ENCODE measurements at places on chromosomes 5 and 9.

DNA sequence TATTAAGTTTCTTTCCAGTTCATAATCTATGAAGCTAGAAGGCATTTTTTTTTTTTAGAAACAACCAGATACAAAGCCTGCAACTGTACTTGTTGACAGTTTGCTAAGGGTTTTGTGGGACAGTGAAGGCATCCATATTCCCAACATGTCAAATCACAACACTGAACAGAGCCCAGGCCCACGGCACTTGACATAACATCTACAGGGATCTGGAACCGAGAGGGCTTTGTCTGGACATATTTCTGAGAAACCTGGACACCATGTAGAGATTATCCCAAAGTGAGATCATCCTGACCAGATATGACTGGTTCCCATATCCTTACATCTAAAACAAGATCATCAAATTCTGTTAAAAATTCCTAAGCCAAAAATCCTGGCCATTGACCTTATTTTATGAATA, 336.3 kb downstream of the ACTL7B start:
- DNase-seq = no peak

GRCh38 chr9:125485471-125486151, 221.4 kb downstream of the MAPKAP1 start:
- DNase-seq = no peak

DNA sequence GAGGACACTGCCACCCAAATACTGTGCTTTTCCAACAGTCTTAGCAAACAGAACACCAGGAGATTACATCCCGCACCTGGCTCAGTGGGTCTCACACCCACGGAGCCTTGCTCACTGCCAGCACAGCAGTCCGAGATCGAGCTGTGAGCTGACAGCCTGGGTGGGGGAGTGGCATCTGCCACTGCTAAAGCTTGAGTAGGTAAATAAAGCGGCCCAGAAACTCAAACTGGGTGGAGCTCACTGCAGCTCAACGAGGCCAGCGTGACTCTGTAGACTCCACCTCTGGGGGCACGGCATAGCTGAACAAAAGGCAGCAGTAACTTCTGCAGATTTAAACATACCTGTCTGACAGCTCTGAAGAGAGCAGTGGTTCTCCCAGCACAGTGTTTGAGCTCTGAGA, 28.8 kb downstream of the EPB41L4A start:
- DNase-seq = no peak

- DNase-seq = peak; percentile 53
Measured at GRCh38 chr5:157827423-157827822, 31.5 kb downstream of the CLINT1 start.

DNA sequence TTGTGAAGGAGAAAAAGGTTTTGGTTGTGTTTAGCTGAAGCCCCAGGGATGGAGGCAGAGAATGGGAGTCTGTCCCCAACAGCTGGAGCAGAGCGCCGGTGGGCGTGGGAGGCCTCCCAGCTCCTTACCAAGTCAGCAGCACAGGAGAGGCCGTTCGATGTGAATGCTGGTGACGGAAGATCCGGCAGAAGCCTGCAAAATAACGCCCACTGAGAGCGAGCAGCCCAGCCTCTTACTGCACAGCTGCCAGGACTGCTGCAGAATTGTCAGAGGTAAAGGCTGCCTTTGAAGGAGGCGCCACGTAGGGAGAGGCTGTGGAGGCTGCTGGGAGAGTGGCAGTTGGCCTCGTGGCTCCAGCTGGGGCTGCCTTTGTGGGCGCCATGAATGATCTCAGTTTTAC, 26.2 kb downstream of the ANGPTL2 start:
- DNase-seq = no peak

DNA sequence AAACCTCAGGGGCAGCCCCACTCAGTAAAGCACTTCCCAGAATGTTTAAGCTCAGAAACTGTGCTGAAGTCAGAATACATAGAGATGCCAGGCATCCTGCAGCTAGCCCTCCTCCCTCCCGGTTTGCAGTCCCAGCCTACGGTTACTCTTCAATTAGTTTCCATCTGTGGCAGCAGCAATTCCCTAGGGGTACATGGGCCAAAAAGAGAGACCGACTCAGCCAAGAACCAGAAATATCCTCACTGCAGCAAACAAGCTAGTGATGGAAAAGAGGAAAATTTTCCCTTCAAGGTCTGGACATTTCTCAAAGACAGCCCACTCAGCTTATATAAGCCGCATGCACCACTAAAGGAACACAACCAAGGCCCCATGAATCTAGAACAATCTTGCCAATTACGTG, 89.1 kb upstream of the PPP2R2B start:
- no peak for DNase-seq

DNA sequence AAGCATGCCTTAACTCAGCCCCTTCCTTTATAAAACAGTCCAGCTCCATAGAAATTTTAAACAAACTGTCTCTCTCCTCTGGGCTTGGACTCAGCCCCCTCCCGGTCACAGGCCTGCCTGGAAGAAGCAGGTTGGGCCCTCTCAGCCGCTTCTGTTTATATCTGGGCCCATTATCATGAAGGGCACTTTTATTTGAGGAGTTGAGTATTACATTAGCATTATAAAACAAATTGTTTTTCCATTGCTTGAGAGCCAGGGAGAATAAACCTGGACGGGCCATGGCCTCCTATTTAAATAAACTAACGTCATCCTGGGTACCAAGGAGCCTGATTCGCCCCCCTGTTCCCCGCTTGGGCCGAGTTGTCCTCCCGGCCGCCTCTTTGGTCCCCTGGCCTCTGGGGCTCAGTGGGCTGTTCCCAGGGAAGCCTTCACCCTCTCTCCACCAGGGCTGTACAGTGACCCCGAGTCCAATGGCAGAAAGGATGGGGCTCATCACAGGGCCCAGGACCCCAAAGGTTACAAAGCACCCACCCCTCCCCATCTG, 13.2 kb downstream of the IRX2 start:
- DNase-seq = no peak

DNA sequence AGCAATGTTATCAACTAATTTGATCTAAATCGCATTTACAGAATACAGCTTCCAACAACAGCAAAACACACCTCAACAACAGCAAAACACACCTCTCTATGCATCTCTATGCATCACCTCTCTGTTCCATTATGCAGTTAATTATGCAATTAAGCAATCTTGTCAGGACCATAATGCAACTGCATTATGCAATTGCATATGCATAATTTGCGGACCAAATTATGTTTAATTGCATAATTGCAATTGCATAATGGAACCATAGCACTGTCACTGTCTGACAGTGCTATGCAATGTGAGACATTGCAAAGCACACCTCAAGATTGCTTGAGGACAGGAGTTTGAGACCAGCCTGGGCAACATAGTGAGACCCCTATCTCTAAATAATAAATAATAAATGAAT, 80.4 kb upstream of the PRSS3 start:
- DNase-seq = no peak

GRCh38 chr5:84430079-84430478, 45.4 kb upstream of the EDIL3 start:
- DNase-seq = no peak

GRCh38 chr5:56900395-56900794, 9.0 kb upstream of the SETD9 start:
- DNase-seq = peak; percentile 52

GRCh38 chr5:102583276-102584124, 84.7 kb upstream of the SLCO6A1 start:
- peak; percentile 25 for DNase-seq

- DNase-seq = no peak
Measured at GRCh38 chr5:87770016-87770570, 357.4 kb upstream of the CCNH start.

GRCh38 chr5:126805063-126805462, 28.1 kb downstream of the LMNB1 start:
- peak; percentile 69 for DNase-seq

- DNase-seq = peak; percentile 74
Measured at GRCh38 chr9:86549920-86550319, 195.7 kb upstream of the TUT7 start.

DNA sequence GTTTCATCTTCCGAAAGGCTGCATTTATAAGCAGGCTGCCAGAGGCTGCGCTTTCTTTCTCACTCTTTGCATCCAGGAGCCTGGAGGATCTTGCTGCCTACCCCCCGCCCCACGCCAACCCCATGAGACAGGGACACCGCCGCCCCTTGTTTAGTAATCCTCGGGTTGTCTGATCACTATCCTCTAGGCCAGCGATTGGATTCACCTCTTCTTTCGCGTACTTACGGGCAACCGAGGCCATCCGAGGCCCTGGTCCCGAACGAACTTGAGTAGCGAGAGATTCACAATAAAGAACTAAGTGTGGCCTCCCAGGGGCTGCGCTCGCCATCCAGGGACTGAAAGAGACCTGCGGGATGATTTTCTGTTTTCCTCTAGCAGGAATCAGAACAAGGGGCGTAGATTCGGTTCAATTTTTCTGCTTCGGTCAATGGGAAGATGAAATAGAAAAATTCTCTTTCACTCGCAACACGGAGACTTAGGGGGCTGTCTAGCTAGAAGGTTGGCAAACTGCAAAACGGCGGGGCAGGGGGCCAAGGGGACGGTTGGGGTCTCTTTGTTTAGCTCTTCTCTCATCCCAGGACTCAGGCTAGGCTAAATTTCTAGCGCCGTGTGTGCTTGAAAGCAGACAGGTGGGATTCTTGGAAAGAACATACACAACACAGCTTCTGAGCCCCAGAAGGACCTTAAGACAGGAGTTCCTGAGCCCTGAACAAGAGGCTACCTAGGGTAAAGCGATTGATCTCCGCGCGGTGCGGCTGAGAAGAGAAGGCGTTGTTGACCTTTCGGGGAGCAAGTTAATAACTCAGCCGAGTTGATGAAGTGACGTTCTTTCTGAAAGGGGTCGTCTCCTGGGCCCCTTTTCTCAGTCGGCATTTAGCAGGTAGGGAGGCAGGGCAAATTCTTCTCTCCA, 5.8 kb upstream of the ISL1 start:
- no peak for DNase-seq

- DNase-seq = no peak
Measured at GRCh38 chr5:5066276-5067186, 73.6 kb upstream of the ADAMTS16 start.

DNA sequence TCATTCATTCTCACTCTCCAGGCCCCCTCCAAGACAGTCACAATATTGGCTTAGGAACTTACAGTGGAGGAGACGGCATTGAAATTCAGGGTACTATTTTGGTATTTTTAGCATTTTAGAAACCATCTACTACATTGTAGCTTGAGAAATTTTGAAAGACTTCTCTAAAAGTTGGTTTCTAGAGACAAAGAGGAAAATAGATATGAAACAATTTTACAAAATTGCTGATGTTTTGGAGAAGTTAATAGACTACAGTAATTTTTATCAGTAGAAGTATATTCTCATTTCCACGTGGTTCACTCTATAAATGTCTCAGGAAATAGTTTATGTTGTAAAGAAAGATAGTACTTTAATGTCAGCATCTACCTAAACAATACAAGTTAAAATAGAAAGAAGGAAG, 63.2 kb upstream of the ZSWIM6 start:
- DNase-seq = no peak

GRCh38 chr9:73689051-73689870, 537.6 kb downstream of the ANXA1 start:
- no peak for DNase-seq

DNA sequence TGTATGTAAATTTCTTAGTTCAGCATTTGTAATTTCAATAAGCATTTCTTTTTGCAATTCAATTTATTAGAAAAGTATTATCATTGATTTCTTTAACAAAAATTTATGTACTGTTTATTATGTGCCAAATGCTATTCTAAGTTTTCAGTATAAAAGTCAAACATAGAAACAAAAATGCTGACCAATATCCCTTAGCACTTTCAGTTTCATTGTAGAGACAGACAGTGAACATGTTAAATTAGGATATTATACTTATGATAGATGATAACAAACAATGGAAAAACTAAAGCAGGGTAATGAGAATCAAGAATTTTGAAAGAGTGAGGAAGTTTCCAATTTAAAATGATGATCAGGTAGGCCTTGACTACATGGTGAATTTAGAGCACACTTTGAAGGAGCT, 1106.0 kb downstream of the TAF11L14 start:
- DNase-seq = no peak

GRCh38 chr9:123216251-123216797, 52.1 kb downstream of the STRBP start:
- peak; percentile 18 for DNase-seq

DNA sequence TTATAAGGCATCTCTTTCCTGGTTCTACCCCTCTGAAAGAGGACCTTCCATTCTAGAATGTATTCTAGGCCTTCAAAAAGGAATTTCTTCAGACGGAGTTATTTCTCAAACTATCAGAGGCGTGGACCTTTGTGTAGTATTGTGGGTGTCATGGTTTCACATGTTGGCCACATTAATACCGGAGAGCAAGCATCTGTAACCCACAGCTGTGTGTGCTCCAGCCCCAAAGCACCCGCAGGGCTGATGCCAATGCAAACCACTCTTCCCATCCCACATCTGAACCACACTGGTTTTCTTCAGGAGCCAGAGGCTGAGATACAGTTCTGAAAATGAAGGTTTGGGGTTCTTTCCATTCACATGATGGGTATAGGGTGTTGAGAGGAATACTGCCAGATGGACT, 127.1 kb downstream of the BNC2 start:
- no peak for DNase-seq

GRCh38 chr5:57299986-57300385, 126.1 kb downstream of the GPBP1 start:
- DNase-seq = no peak

- no peak for DNase-seq
Measured at GRCh38 chr9:71620746-71621145, 147.6 kb downstream of the CEMIP2 start.

DNA sequence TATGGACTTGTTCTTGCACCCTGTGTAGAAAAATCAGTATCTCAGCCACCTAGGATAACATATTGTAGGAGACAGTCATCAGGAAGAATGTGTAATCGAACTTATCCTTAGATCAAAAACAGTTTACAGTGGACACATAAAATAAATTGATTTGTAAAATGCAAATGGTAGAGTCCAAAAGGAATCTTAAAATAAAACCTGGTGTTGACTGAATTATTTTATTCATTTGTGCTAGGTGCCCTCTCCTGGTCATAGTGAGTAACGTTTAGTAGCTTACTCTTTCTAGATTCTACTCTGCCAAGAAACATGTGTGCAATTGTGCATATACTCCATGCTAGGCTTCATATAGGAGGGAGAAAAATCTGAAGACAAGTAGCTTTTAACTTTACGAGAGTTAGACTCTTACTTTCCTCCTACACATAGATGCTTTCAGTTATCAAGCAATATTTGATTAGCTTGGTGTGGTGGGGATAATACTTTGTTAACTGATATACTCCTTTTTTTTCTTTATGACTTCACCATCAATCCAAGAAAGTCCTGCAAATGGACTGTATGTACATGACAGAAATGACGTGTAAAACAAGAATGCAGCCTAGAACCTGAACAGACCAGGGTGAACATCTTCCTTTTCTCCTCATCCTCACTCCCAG, 23.7 kb upstream of the LOX start:
- DNase-seq = peak; percentile 79

DNA sequence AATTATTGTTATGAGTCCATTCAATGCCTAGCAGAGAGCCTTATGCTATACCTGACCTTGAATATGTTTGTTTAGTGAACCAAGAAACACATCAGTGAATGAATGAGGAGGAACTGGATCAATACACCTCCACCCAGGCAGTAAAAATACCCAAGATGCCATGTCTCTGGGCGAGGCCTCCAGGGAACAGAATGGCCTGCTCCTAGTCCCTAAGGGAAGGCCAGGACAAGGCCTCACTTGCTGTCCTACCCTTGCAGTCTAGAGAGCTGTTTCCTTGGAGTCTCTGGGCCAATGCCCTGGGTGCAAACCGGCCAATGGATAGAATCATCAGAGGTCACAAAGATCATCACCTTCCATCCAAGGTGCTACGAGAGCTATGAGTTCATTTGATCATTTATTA, 26.1 kb downstream of the TNIP1 start:
- DNase-seq = no peak

GRCh38 chr5:127957183-127957582, 126.4 kb upstream of the SLC12A2 start:
- peak; percentile 73 for DNase-seq

- peak; percentile 34 for DNase-seq
Measured at GRCh38 chr9:134778841-134779411, 101.7 kb upstream of the FCN2 start.

Data from foreskin fibroblast (primary cell).